ENCODE measurements at places on chromosomes 16 and 17.
A peak's percentile ranks its signal among the peaks of the same experiment; 100 is the strongest.

- DNase-seq, result no peak
Measured at GRCh38 chr16:74092336-74092735, 204.3 kb upstream of the PSMD7 start.

DNA sequence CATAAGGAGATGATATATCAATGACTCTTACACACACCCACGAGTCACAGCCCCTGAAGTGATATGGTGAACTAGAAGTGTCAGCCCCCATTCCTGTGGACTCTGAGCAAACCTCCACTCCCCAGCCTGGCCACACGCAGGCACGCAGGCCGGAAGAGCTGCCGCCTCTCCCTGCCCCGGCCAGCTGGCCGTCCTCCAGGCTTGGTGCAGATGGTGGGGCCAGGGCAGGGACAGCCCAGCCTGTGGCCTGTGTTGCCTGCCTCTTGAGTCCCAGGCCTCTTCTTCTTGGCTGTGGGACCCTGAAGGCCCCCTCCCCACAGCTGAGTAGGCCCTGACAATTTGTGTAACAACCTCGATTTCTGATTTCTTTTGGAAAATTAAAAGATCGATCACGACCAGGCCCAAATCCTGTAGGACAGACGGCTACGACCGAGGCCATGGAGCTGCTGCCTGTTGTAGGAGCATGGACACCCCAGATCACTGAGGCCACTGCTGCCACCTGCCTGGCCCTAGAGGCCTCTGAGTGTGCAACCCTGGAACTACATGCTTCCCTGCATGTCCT is 10.0 kb upstream of the MPRIP start:
- DNase-seq, result no peak

DNA sequence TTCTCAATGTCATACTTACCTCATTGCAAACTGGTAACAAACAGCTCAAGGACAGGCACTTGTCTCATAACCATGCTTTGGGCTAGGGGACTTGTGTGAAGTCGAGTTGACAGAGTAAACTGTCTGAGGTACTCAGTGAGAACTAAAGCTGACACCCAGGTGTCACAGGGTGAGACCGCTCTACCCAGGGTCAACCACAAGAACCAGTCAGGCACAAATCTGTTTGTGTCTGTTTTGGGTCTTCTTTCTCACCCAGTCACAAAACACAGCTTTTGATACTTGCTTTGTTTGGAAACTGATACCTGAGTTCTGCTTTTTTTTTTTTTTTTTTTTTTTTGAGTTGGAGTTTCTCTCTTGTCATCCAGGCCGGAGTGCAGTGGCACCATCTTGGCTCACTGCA is 161.1 kb downstream of the STX8 start:
- DNase-seq, result no peak

DNA sequence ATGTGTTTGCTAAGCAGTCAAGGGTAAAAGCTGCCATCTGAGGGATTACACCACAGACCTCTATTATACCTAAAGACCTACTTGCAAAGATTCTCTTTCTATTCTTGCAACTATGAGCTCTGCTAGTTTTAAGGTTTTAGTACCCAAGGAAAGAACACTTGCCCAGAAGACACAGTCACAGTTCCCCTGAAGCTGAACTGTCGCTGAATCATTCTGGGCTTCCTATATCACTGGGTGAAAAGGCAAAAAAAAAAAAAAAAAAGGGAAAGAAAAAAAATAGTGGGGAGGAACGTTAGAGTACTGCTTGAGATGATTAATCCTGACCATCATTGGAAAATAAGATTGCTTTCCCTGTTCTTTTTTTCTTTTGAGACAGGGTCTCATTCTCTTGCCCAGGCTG is 37.9 kb downstream of the LYRM1 start:
- no peak for DNase-seq

- no peak for DNase-seq
Measured at GRCh38 chr16:85329059-85329812, 217.0 kb upstream of the CIBAR2 start.

GRCh38 chr16:56874800-56875199 is 9.8 kb downstream of the SLC12A3 start:
- no peak for DNase-seq

GRCh38 chr17:15891318-15891717 is 53.6 kb upstream of the ADORA2B start:
- DNase-seq, result no peak

DNA sequence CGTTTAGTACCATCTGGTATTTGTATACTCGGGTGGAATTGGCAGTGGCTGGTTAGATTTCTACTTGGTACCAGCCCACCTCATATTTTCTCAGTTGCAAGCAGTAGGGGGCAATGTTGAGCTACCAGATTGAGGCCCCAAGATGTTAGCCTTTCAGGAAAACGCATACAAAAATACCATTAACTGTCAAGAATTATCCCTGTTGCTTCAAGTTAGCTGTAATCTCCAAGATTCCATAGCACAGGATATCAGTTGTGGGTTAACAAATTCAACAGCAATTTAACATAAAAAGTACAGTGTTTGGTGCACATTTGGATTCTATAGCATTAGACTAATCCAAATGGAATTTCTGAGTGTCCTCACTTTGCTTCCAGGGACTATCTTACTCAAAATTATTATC is 188.2 kb downstream of the FTO start:
- DNase-seq, result peak; percentile 29

DNA sequence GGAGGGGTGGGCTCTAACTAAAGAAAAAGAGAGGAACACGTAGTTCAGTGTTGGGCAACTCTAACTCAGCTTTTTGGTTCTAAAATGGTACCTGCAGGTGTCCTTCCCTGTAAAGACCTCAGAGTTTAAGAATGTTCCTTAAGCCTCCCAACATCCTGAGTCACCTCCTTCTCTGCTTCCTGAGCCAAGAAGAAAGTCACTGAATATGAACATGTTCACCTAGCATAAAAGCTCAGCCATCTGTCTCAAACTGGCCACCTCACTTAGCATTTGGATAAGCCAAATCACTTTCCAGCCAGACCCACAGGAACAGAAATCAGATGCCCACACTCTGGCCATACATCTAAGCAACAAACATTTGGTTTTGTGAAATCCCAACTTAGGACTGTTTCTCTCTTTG is 3.7 kb downstream of the TMEM98 start:
- DNase-seq, result no peak

DNA sequence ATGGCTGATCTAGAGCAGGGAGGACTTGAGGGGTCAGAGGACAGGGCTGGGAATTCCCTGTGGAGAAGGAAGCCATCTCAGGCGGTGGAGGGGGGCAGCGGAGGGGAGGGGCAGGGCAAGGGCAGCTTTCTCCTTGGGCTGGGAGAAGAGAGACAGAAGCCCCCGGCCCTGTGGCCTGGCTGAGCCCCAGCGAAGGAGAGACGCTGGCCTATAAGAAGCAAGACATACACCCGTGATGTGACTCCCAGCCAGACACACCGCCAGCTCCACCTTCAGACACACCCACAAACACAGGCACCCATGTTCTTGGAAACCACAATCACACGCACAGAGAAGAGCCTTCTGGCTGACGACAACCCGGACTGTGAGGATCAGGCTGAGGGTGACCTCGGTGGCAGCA is 10.0 kb downstream of the TRPV3 start:
- no peak for DNase-seq

DNA sequence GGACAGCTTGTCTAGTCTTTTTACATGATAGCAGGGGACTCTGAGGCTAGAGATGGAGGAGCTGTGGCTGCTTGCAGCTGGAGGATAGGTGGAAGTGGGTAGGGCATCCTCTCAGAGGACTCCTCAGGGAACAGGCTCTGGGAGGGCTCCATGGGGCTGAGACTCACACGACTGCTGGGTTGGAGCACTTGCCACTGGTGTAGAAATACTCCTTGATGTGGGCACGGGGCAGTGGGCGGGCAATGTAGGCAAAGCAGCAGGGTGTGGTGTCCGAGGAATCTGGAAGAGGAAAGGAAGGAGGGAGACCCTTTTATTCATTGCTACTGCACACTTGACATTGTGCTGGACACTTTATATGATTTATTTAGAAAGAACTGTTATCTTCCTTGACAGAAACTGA is 1.8 kb downstream of the CCL5 start:
- DNase-seq, result no peak

GRCh38 chr16:10972108-10972818 is 27.9 kb downstream of the CLEC16A start:
- DNase-seq, result no peak

GRCh38 chr17:50169121-50169764 is 3.4 kb downstream of the SGCA start:
- peak; percentile 41 for DNase-seq

DNA sequence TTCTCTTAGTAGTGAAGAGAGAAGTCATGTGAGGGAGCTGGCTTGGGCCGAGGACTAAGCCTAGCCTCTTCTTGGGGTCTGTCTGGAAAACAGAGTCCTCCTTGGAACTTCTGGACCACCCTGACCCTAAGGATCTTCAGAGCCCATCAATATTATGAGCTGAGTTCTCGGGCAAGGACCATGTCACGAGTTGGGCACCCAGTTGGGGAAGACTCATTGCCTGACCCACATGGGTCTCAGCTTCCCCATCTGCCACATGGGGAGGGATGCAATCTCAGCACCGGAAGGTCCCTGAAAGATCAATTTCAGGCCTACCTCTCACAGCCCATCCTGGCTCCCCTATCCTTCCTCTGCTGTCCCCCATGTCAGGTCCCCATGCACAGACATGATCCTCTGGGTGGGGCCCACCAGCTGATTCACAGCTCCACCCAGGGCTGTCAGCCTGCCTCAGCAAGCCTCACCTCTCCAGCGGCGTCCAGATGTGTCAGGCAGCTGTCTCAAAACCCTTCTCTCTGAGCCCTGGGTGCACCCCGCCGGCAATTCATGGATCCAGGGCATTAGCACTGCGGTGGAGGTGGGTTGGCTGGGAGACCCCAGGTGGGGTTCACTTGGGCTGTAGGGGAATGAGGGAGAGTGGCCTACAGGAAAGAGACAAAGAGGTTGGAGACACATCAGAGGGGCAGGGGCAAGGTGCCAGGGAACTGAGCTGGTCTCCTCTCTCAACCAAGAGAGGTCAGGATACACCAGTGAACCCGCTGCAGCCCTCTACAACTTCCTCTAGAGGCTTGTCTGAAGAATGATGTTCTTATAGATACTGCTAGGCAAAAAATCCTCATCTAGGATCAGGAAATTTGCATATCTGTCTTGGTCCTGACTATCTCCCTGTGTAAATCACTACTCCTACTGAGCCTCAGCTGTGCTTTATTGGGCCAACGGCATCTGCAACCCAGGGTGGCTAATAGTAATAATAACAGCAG is 1.8 kb downstream of the NLRP1 start:
- DNase-seq, result no peak

DNA sequence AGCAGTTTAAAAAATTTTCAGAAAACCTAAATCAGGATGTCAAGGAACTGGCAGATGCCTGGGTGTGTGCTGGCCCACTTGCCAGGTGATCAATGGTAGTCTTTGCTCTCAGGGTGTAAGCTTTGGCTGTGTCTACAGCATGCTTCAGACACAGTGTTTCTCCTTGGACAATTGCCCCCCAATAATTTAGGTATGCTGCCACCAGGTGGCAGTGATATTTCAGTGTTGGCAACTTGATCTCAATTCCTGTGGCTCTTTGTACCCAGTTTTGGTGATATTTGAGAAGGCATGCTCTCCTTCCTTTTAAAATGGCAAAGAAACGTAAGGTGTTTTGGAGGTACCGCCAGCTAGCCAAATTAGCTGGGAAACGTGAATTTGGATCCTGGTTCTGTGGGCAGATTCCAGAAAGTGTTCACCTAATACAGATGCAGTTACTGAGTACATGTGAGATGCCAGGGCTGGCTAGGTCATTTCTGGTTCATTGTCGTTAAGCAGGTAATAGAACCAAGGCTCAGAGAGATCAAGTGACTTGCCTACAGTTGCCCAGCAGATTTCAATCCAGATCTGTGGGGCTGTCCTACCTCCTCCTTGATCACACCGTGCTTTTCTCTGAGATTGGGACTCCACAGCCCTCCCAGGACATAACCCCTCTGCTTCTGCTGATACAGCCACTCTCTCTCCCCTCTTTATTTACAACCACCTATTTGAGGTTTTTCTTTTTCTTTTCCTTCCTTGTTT is 155.6 kb upstream of the PLCG2 start:
- peak; percentile 32 for DNase-seq

GRCh38 chr17:41724476-41725050 is 9.9 kb downstream of the HAP1 start:
- DNase-seq, result no peak

DNA sequence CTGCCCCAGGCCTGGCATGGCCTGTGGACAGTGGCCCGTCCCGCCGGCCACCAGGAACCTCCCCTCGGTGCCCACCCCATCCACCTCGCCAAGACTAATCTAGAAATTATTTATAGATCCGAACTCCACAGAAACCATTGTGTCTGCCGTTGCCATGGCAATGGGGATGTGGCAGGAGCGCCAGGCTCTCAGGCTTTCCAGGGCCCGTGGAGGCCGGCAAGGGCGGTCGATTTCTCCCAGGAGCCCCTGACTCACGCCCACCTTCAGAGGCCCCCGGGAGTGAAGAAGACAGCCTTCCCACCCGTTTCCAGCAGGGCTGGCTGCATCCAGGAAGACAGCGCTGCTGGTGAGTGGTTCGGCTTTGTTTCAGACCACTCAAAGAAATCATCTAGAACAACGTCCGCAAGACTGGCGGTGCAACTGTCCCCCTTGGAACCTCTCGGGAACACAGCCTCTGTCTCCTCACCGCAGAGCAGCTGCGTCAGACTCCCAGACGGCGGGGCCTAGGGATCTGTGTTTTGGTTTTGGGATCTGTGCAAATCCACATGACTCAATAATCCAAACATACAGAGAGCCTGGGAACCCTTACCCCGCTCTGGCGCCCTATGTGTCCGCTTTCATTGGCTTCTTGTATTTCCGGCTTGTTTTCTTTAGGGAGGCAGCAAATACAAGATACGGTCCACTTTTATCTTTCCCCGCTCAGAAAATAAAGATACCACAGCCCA is 48.5 kb upstream of the ZCCHC14 start:
- no peak for DNase-seq

DNA sequence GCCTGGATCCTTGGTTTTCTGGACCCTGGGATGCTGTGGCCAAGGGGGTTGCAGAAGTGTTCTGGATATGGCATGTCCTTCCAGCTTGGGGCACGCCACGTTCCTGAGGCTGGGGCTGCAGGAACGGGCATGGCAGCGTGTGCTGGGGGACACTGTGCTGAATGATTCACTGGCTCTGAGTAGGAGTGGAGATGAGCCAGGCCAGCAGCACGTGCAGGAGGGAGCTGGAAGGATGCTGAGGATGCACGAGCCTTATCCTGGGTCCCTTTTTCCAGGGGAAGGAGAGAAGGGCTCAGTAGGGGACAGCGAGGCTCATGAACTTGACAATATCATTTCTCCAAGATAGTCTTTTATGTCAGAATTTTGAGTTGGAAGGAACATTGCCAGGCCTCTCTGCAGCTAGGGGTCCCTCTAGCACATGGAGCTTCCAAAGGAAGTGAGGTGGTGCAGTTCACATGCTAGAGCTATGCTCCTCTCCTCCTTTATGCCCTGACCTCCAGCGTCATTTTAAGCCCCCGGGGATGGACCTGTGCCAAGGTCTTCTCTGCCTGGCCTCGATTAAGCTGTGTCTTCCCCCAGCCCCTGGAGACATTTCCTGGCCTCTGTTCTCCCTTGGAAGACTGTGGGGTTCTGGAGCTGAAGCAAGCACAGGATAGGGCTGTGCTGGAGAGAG is 125.9 kb downstream of the OR1D5 start:
- DNase-seq, result no peak

GRCh38 chr17:63173903-63174302 is 207.9 kb downstream of the TANC2 start:
- no peak for DNase-seq

- no peak for DNase-seq
Measured at GRCh38 chr17:1473841-1474240, 17.8 kb upstream of the CRK start.

Measured in stimulated activated CD8-positive, alpha-beta memory T cell treated with anti-CD3 and anti-CD28 coated beads, Interleukin-2, amount 100 ng/mL, for 48 hours (primary cell).